ENCODE measurements at places on chromosomes 4 and X.

GRCh38 chr4:131430302-131430701, 1718.8 kb upstream of the PCDH10 start:
- no peak for DNase-seq

GRCh38 chrX:153380691-153381090, 20.5 kb downstream of the PNMA6E start:
- DNase-seq, result no peak

- DNase-seq, result no peak
Observed at GRCh38 chr4:186651181-186651603, 72.5 kb downstream of the FAT1 start.

DNA sequence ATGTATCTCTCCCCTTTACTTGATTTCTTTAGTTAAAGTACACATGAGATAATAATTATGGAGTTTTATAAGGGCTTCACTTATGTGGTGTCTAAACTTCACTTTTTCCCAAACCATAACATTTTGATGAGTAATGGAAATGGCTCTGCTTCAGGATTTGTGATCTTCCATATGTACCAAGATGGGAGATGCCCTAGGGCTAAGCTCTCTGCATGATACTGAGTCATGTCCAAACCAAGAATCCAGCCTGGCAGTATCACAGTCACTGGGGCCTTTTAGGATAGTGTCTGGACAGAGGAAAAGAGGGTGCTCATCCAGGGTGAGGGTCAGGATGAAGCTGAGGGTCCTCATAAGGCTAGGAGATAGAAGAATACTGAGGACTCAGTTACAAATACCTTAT, 47.9 kb upstream of the PAGE3 start:
- no peak for DNase-seq

DNA sequence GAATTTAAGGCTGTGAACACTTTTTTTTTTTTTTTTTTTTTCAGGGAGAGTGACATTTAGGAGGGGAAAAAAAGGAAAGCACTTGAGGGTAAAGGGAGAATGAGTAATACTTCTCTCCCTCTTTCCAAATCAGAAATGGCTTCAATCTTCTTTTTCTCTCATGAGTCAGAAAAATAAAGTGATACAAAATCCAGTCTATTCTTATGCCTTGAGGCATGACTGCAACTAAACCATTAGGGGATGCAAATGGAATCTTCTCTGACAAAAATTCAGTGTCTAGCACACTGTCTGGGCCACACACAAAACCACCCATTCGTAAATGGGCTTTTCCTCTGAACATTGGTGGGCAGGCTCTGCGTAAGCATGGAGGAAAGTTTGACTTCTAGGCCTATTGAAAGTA, 46.7 kb upstream of the POU4F2 start:
- DNase-seq, result no peak

GRCh38 chr4:42080306-42080705, 72.1 kb downstream of the BEND4 start:
- no peak for DNase-seq

DNA sequence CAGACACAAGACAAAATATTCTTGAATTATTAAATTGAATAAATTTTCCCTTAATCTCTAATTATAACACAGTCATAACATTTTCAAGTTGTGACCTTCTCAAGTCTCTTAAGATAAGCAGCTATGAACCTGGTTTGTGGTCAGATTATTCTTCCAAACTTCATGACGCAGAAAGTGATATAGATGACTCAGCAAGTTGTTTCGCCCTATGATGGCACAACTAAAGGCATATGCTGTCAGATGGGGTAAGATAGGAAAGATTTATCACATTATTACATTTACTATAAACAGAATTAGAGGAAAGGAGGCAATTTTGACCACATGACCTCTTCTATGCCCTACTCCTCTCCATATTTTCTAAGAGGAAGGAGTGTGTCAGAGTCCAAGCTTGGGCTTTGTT, 4.6 kb upstream of the DCAF12L2 start:
- DNase-seq, result no peak

DNA sequence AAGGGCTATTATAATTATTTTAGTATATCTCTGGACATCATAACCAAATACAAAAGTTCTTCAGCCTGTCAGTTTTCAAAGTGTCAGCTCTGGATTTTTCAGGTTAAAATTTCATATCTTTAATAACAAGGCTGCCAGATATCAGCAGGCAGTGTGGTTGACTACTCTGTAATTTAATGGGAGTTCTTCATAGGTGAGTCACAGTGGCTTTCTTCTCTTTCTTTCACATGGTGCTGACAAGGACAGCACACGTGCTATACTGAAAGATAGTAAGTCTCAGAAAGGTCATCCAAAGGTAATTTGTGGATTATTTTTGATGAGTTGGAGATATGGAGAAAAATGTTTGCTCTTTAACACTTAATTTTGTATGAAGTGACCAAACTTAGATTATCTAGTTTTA, 43.2 kb downstream of the GALNT7 start:
- DNase-seq, result no peak

- no peak for DNase-seq
Observed at GRCh38 chrX:129655547-129656249, 942 bp upstream of the APLN start.

- peak; percentile 1 for DNase-seq
Observed at GRCh38 chr4:76585897-76586360, 150.9 kb downstream of the SHROOM3 start.

GRCh38 chr4:38957261-38957815, 74.9 kb downstream of the TMEM156 start:
- DNase-seq, result no peak

DNA sequence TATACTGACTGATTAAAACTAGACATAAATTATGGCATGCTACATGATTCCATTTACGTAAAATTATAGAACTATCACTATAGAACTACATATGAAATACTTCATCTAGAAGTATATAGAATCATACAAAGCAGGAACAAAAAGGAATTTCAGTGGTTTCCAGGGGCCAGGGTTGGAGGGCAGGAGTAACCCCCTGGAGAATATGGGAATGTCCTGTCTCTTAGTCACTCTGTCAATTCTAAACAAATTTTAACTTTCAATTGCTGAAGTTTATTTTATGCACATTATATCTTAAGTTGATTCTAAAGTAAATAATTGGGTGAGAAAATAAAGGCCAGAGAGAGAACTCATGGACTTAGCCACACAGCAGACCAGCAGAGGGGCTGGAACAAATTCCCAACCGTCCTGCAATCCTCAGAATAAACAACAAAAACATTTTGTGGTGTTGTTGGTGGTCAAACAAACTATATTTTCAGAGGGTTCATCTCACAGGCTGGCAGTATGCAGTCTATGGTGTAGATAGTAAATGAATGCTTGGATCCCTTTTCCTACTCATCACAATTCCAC, 476.9 kb upstream of the SLIT2 start:
- DNase-seq, result no peak

- no peak for DNase-seq
Observed at GRCh38 chrX:11053351-11053750, 57.8 kb upstream of the HCCS start.

DNA sequence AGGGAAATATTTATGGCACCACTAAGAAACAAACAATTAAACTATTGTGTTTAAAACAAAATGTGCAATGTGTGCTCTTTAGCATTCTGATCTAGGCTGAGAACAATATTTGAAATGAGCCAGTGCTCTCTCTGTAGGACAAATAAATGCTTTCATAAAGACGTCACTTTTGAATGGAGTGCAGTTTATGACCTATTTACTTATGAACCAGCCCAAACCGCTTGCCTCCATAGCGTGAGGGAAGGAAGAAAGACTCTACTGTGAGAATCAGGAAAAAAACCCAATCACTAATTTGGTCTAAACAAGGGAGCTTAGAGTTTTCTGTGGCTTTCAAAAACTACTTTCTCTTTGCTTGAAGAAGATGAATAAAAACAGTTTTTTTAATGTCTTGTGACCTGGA, 39.4 kb downstream of the SAT1 start:
- no peak for DNase-seq

GRCh38 chrX:3046253-3047240, 5.3 kb downstream of the ARSF start:
- no peak for DNase-seq

- DNase-seq, result no peak
Observed at GRCh38 chr4:159357350-159357749, 254.5 kb downstream of the RAPGEF2 start.

GRCh38 chr4:126583509-126583908, 1049.2 kb upstream of the INTU start:
- DNase-seq, result no peak

DNA sequence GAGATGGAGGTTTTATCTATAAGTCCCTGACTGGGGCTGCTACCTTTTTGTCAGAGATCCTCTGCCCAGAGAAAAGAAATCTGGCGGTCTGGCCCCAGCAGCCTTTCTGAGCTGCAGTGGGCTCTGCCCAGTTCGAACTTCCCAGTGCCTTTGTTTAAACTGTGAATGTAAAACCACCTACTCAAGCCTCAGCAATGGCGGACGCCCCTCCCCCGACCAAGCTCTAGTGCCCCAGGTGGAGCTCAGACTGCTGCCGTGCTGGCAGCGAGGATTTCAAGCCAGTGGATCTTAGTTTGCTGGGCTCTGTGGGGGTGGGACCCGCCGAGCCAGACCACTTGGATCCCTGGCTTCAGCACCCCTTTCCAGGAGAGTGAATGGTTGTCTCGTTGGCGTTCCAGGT, 121.8 kb downstream of the TSPAN5 start:
- DNase-seq, result no peak

DNA sequence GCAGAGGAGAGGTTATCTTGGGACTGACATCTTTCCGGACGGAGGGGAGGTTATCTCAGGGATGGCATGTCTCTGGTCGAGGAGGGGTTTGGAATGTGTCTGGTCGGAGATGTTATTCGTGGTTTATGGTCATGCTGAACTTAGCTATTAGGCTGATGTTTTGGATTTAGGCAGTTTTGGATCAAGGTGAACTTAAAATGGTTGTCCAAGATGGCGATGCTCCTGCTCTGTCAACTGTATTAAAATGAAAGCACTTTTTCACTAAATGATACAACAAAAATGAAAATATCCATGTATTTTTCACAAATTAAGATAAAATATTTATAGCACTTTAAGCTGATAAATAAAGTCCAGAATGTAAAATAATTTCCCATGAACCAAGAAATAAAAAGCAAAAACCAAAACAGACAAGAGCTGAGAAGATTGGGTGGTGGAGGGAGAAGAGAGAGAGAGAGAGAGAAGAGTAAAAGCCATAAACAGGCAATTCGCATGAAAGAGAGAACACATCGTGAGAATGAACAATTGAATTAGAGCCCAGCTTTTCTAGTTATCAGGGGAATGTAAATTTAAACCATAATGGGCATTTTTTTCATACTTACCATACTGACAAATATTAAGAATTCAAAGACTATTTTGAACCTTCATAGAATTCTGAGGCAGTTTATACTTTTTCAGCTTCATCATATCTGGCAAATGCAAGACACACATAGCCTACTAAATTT, 2236.0 kb upstream of the AGA start:
- no peak for DNase-seq

GRCh38 chr4:141926406-141926805, 290.0 kb downstream of the IL15 start:
- DNase-seq, result no peak

DNA sequence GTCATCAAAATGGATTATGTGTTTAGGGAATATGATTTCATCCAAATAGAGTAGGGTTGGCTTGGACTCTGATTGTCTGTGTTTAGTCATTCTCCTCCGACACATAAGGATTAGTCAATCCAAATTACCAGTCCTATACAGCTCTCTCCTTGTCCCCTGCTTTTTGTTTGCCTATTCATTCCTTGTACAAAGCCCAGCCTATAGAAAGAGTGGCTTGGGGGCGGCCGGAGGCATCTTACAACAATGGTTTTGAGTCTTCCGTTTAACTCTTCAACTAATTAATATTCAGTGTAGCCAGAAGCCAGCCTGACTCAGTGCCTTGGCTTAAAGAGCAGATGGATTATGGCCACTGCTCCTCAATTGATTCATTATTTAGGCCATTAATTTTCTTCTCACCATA, 796.6 kb upstream of the POU3F4 start:
- DNase-seq, result no peak

DNA sequence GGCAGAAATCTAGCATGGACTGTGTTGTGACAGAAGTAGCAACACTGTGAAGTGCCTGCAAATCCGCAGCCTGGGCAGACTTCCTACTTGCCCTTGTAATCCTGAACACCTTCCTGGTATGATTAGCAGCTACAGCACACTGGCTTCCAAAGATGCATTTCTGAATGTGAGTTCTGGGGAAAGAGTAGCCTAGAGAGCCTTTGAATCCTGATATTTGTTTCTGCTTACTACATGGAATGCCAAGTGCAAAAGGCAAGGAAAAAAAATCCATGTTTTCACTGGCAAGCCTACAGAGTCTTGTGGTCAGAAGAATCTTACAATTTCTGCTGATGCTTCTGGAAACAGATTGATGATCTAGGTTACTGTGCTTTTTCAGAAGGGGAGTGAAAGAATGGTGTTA, 223.7 kb downstream of the COL25A1 start:
- no peak for DNase-seq

- no peak for DNase-seq
Observed at GRCh38 chr4:7515390-7515902, 80.7 kb upstream of the PSAPL1 start.

DNA sequence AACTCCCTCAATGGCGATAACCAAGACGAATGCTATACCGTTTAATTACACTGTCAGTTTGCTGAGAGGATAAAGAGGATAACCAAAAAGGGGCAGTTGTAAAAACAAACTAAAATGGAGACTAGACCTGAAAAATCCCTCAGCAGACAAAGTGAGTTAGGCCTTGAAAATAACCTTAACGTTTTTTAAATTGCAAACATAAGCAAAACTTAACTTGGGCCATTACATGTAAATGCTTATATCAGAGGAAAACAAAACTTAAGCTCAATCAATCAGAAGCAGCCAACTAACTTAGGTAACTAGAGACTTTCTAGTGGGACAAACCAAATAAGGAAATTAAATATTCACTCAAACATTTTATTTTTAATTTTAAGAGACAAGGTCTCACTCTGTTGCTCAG, 17.0 kb upstream of the TAPT1 start:
- DNase-seq, result no peak

GRCh38 chr4:102642631-102643298, 118.0 kb downstream of the MANBA start:
- DNase-seq, result no peak

DNA sequence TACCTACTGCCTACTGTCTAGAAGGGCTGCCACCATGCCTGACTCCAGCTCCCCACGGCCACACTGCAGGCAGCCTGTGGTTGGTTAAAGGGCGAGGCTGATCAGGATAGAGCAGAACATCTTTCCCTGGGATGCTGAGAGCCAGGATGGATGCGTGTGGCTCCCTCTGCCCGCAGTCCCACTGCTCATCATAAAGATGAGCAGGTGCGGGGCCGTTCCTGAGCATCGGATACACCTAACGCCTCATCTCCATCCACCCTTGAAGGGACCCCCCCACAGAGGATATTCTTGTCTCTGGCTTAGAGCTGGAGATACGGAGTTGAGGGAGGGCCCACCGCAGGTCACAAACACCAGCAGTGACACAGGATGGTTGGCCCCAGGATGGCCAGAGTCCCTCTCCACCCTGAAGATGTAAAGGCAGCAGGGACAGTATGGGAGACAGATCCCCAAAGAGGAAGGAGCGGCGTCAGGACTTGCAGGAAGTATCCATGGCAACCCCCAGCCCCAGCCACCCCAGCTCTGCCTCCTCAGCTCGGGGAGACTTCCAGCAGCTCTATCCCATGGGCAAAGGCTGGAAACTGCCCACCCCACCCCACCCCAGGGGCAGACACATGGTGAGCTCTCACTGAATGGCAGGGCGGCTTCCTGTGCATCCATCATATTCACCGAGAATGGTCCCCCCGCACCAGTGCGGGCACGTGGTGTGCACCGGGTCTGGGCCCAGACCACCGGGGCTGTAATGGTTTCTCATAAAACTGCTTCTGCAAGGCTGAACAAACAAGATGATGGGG, 19.3 kb downstream of the PPP2R2C start:
- DNase-seq, result no peak

GRCh38 chr4:126568652-126569570, 1063.8 kb upstream of the INTU start:
- no peak for DNase-seq
